CD4-positive, CD25-positive, alpha-beta regulatory T cell (primary cell): ENCODE measurements at places on chromosomes 1 and 21. TPM values are rescaled to one million over a fixed set of nuclear protein-coding genes. Genes with fewer than 3 reads are reported as not detected.

DNA sequence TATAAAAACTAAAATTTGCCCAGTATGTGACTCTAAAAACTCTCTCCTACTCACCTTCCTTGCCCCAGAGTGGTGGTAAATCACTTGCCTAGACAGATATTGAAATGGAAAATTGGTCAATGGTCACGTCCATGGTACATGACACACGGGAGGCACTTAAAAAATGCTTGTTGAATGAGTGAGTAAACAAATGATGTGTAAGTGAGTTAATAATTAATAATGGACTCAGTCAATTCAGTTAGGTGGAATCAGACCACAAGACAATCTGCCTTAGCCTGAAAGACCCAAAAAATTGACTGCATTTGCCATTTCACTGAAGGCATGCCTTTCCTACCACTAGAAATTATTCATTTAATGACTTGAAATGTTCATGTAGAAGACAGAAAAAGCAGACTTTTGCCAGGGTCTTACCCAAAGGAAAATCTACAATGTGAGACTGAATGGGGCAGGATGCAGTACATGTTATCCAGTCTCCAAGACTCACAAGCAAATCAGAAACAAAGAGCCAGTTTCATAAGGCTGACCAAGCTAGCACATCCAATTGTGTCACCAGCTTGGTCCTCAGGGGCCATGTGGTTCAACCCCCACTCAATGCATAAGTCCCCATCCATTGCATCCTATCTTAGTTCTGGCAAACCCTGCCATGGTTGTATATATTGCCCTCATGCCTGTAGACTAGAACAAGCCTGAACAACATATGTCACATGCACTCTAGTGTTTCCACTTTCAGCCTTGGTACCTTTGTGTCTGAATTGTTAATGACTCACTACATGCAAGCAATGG, 73.6 kb downstream of the TBX15 start:
- no peak overlapping the region for H3K27ac ChIP-seq
- no peaks in the 10 kb centered on the region for H3K36me3 ChIP-seq

- no peak overlapping the region for H3K27ac ChIP-seq
- H3K27me3 ChIP-seq, result no peaks in the 10 kb centered on the region
- no peak for DNase-seq
- peaks cover 13% of the 10 kb centered on the region for H3K4me1 ChIP-seq
These were observed 59.9 kb downstream of the TOR3A start for GRCh38 chr1:179141592-179142251.

- H3K4me3 ChIP-seq, result no peak overlapping the region
- no peak for DNase-seq
- peaks cover 36% of the 10 kb centered on the region for H3K4me1 ChIP-seq
- no peak overlapping the region for H3K27ac ChIP-seq
These were observed 3.1 kb downstream of the GNG4 start for GRCh38 chr1:235646463-235646862.

DNA sequence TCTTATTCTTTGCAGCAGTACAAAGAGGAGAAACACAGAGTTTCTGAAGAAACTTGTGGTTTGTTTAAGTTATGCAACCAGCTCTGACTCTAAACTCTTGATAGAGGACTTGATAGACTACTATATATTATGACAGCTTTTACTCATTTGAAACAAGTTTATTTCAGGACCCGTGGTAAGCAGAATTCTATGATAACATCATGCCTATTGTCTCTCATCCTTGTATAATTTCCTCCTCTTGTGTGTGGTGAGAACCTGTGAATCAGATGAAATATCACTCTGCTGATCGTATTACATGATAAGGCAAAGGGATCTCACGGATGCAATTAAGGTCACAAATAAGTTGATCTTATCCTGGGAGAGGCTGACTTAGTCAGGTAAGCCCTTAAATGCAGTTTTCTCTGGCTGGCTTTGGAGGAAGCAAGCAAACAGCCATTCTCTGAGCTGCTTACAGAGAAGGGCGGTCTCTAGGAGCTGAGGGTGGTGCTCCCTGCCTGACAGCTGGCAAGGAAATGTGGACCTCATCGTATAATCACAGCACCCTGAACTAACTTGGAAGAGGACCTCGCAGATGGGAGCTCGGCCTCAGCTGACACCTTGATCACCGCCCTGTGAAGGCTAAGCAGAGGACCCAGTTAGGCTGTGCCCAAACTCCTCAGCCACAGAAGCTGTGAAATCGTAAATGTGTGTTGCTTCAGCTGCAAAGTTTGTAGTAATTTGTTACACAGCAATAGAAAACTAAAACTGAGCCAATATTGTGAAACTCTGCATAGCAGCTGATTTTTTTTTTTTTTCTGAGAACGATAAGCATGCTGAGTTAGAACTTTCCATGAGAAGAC, 151.1 kb upstream of the DPT start:
- no peak for DNase-seq
- H3K27me3 ChIP-seq, result no peaks in the 10 kb centered on the region
- no peak overlapping the region for H3K27ac ChIP-seq
- H3K4me1 ChIP-seq, result no peaks in the 10 kb centered on the region

GRCh38 chr1:42259739-42260064, 75.3 kb downstream of the FOXJ3 start:
- no peak overlapping the region for H3K27ac ChIP-seq
- no peaks in the 10 kb centered on the region for H3K4me1 ChIP-seq
- no peaks in the 10 kb centered on the region for H3K27me3 ChIP-seq

GRCh38 chr1:107246775-107247345, 106.0 kb downstream of the NTNG1 start:
- H3K27me3 ChIP-seq, result no peaks in the 10 kb centered on the region
- H3K4me1 ChIP-seq, result no peaks in the 10 kb centered on the region
- DNase-seq, result no peak
- no peak overlapping the region for H3K27ac ChIP-seq
- H3K36me3 ChIP-seq, result no peaks in the 10 kb centered on the region

GRCh38 chr1:15350551-15351200, 59.0 kb upstream of the EFHD2 start:
- H3K27ac ChIP-seq, result no peak overlapping the region
- H3K4me1 ChIP-seq, result peaks cover 9% of the 10 kb centered on the region
- no peak for DNase-seq

DNA sequence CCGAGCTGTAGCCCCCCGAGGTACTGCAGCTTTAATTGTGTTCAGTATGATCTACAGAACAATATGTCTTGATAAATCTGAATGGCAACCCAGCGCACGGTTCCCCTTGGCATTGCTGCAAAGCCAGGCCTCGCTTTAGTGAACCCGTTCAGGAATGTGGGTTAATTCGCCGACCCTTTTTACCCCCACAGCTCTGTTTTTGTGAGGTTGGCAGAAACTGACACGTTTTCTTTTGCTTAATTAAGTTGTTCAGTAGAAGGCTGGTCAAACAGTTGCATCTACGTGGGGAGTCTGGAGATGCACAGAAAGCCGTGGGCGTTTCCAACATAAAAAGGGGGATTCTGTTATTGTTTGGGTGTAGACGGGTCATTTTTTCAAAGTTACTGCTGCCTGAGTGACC, 43.2 kb downstream of the OLIG1 start:
- no peaks in the 10 kb centered on the region for H3K36me3 ChIP-seq
- H3K27me3 ChIP-seq, result peaks cover 22% of the 10 kb centered on the region
- no peak for DNase-seq
- peaks cover 12% of the 10 kb centered on the region for H3K4me1 ChIP-seq
- H3K4me3 ChIP-seq, result no peak overlapping the region

DNA sequence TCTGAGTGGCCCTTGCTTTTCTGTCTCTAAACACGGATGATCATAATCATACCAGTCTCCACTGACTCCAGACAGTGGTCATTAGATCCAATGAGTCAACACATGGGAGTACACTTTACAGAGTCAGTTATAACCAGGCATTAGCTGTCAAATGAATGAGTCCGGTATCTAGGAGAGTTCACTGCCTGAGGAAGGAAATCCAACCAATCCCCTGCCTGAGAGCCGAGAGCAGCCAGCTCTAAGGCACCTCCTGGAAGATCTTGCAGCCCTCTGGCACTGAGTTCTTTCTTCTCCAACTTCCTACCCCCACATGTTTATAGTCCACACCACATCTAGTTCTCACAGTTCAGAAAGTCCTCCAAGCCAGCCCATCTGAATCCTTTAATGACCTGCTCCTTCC, 29.4 kb upstream of the RBM15 start:
- H3K4me3 ChIP-seq, result no peak overlapping the region
- no peaks in the 10 kb centered on the region for H3K36me3 ChIP-seq
- no peak for DNase-seq
- H3K4me1 ChIP-seq, result no peaks in the 10 kb centered on the region
- H3K27me3 ChIP-seq, result no peaks in the 10 kb centered on the region
- no peak overlapping the region for H3K27ac ChIP-seq

DNA sequence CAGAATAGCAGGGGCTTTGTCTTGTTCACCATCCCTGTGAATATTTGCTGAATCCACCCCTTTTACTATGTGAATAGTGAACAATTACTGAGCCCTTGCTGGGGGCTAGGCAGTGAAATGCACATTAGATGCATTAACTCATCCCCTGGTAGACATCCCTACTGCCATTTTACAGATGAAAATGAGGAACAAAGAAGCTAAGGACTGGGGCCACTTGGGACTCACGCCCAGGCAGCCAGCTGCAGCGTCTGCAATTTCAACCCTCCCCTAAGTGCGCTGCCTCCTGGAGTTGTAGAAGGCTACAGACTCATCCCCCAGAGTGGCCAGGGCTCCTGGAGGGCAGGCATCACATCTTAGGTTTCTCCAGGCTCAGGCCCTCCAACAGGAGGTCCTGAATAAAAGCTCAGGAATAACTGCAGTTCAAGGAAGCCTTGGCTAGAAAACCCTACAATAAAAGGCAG, 31.6 kb downstream of the CAPZB start:
- DNase-seq, result no peak
- H3K4me3 ChIP-seq, result no peak overlapping the region
- no peak overlapping the region for H3K27ac ChIP-seq
- H3K4me1 ChIP-seq, result peaks cover 65% of the 10 kb centered on the region
- peaks cover 11% of the 10 kb centered on the region for H3K36me3 ChIP-seq
- no peaks in the 10 kb centered on the region for H3K27me3 ChIP-seq

The HJV gene
- not detected for total RNA-seq

The ADGRL2 gene
- not detected for total RNA-seq

The PGBD5 gene
- total RNA-seq, result not detected

The CLIC4 gene
- 2.1 TPM for total RNA-seq
